Endothelial cell (in vitro differentiated cells): ENCODE measurements at places on chromosomes 13 and 19.

DNA sequence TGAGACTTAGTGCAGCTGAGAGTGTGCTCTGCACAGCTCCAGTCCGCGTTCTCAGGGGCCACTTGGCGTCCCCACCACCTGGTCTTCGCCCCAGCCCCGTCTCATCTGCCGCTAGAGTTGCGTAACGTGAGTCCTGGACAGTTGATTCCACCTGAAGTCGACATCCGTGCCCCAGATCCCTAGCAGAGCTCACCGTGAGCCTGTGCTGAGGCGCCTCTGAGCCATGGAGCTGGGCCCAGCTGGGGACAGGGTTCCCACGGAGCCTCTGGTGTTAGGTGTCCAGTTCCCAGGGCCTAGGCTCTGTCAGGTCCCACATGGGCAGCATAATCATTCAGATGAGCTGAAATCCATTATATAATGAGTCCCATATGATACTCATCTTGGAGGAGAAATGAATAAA, 147.1 kb upstream of the SOX1 start:
- H3K4me1 ChIP-seq = peaks cover 14% of the 10 kb centered on the region
- peaks cover 3% of the 10 kb centered on the region for H3K36me3 ChIP-seq
- H3K4me3 ChIP-seq = no peak overlapping the region
- H3K27ac ChIP-seq = no peak overlapping the region

DNA sequence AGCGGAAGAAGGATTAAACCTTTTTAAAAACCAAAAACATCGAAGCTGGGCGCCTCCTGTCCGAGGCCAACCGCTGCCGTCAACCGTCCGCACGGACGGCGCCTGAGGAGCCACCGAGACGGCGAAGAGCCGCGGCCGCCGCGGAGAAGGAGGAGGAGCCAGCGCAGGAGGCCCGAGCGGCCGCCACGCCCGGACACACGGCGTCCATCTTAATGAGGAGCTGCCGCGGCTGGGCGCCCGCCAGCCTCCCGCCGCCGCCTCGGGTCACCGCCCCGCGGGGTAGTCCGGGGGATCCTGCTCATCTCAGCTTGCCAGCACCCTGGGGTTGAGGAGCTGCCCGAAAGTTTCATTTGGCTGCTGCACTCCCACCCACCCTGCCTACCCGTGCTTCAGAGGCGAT, 10.6 kb downstream of the ZSCAN1 start:
- H3K36me3 ChIP-seq = peaks cover 44% of the 10 kb centered on the region
- no peak overlapping the region for H3K4me3 ChIP-seq
- DNase-seq = no peak

- peak overlapping the region; percentile 6 for H3K4me3 ChIP-seq
- H3K27me3 ChIP-seq = peaks cover 1% of the 10 kb centered on the region
- no peak for DNase-seq
- peaks cover 13% of the 10 kb centered on the region for H3K36me3 ChIP-seq
- peak overlapping the region; percentile 67 for H3K27ac ChIP-seq
Measured at GRCh38 chr19:19417628-19418245, 12.3 kb downstream of the GATAD2A start.

GRCh38 chr13:27813826-27814225, 21.5 kb downstream of the GSX1 start:
- H3K4me1 ChIP-seq = no peaks in the 10 kb centered on the region
- H3K4me3 ChIP-seq = no peak overlapping the region
- DNase-seq = no peak
- H3K27ac ChIP-seq = no peak overlapping the region
- H3K27me3 ChIP-seq = peaks cover 19% of the 10 kb centered on the region

- H3K27me3 ChIP-seq = no peaks in the 10 kb centered on the region
- peak; percentile 15 for DNase-seq
- no peak overlapping the region for H3K27ac ChIP-seq
- no peaks in the 10 kb centered on the region for H3K4me1 ChIP-seq
- no peaks in the 10 kb centered on the region for H3K36me3 ChIP-seq
- no peak overlapping the region for H3K4me3 ChIP-seq
Measured at GRCh38 chr13:38417727-38418126, 68.1 kb downstream of the UFM1 start.
